ENCODE measurements at places on chromosomes 3 and 15.

GRCh38 chr3:143597774-143598652 lies 250.3 kb downstream of the SLC9A9 start:
- DNase-seq = no peak

DNA sequence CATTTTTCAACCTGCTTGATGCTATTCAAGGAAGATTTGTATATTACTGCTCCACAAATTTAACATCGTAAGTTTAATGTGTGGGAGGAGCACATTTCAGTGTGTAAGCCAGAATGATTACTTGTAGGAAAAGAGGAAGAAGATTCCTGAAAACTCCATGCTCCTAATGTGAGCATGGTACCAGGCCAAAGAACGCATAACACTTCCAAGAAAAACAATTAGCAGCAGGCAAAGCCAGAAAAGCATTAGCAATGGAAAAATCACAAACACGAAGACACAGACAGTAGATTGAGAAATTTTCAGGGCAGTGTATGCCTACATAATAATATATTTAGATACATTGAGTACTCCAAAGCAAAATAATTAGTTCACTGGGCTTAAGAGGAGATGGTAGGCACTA lies 96.6 kb upstream of the CBLB start:
- DNase-seq = no peak

GRCh38 chr3:128481438-128481942 lies 11.5 kb downstream of the GATA2 start:
- DNase-seq = no peak

- DNase-seq = no peak
Measured at GRCh38 chr15:71237456-71238188, 122.4 kb downstream of the THSD4 start.

GRCh38 chr15:49296258-49296657 lies 126.2 kb downstream of the GALK2 start:
- DNase-seq = no peak

DNA sequence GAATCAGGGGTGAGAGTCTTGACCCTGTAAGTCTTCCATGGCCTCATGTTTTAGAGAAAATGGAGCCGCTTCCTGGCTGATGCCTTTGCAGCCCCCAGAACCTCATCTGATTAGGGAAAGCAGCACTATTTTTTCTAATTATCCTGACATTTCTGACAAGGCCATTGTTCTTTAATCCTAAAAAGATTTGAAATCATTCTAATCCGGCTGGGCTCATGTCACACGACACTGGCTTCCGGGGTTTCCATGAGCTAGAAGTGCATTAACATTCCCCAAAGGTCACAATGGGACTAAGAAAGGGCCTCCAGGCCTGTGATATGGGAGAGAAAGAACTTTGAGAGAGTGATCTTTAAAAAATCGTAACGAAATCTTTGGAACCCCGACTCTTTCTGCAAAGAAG lies 33.1 kb downstream of the RBP2 start:
- no peak for DNase-seq

- no peak for DNase-seq
Measured at GRCh38 chr15:100279446-100279845, 62.3 kb downstream of the ADAMTS17 start.

GRCh38 chr15:71708051-71708429 lies 102.3 kb upstream of the NR2E3 start:
- DNase-seq = no peak

GRCh38 chr15:91499774-91500383 lies 353.6 kb upstream of the SLCO3A1 start:
- DNase-seq = no peak

DNA sequence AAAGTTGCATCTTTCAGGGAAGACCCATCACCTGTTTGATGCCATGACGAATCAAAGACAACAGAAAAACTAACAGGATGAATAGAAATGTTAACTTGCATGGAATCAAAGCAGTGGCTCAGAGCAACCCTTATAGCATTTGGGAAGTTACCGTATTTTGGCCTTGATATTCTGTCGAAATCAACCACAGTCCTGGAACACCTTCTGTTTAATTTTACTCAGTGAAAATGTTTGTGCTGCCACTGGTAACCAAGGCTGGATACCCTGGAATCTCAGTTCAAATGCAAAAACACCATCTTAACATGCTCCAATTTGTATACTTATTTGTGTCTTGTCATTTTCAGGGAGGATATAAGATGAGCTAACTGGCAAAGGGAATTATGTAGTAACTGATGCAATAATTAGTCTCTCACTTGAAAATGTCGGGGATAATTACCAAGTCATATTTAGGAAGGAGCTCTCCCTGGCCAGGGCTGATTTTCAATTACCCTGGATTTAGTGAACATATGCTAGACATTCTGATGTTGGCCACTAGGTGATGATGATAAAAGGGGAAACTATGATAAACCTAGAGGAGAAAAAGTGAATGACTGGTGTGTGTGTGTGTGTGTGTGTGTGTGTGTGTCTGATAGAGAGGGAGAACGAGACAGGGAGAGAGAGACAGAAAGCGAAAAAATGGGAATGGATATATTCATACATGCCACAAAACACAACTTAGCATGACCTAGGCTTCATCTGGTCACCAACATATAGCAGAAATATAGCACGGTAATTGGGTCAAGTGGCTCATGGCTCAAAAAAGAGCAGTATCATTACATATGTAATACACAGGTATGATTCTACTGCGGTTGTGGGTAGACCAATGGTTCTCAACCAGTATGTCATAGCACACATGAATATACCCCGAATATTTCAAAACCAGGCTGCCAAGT lies 19.0 kb upstream of the PRICKLE2 start:
- no peak for DNase-seq

DNA sequence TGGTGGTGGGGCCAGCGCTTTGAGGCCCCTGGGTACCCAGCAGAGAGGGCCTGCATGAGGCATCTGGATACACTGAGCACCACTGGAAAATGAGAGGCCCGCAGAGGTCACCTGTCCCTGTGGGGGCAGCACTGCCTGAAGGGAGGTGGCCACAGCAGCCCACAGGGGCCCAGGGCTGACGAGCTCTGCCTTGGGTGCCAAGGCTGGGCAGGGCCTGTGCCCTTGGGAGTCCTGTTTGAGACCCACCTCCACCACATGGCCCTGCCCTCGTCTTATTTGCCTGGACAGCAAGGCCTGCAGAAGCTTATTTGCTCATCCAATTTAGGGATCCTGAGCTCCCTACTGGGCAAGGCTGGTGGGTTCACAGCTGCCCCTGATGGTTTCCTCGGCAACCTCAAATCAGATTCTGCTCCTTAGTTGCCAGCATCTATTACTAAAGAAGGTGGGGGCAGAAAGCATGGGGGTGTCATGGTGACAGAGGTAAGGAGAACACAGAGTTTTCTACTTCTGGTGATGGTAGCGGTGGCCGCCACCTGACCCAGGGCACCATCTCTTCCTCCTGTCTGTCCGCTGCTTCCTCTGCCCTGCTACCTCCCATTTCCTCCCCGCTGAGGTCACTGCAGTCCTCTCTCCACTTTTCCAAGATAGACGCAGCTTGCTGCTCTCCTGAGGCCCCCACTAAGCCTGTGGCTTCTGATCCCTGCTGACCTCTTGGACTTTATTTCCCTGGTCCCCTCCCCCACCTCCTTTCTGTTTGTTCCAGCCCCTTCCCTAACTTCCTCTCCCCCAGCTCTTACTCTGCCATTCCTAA lies 62.9 kb downstream of the HMCES start:
- DNase-seq = no peak

GRCh38 chr3:101976473-101976872 lies 127.2 kb downstream of the NFKBIZ start:
- no peak for DNase-seq

- DNase-seq = no peak
Measured at GRCh38 chr3:45437383-45437782, 49.0 kb downstream of the LARS2 start.

DNA sequence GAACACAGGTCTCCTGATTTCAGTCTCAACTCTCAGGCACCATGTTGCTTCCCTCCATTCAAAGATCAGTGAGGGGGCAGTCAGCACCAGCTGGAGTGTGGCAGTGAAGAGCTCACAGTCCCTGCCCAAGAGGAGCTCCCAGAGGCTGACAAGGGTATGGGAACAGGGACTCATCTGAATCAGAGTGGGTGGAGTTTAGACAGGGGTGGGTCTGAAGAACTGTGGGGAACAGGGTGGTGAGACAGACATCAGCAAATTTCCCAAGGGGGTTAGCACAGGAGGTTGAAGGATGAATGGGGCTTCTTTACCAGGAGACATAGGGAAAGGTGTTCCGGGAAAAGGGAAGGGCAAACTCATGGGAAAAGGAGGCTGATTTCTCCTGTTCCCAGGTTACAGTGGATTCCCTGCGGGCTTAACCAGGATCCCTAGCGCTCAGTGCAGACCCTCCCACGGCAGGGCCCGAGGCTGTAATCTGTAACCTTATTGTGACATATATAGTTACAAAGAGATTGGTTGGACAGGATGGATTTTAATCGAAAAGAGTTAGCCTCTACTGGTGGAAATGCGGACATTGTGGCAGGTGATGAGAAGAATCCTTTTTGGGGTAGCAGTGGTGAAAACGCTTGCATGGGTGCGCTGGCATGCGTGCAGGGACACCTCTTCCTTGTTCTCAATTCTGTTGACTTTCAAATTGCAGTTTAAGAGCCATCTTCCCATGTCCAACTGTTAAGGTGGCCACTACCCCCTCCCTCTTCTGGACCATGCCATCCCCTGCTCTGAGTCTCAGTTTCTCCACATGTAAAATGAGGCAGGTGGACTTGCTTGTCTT lies 160.3 kb downstream of the SMAD6 start:
- no peak for DNase-seq

- DNase-seq = no peak
Measured at GRCh38 chr15:63025460-63025859, 17.1 kb upstream of the TPM1 start.

DNA sequence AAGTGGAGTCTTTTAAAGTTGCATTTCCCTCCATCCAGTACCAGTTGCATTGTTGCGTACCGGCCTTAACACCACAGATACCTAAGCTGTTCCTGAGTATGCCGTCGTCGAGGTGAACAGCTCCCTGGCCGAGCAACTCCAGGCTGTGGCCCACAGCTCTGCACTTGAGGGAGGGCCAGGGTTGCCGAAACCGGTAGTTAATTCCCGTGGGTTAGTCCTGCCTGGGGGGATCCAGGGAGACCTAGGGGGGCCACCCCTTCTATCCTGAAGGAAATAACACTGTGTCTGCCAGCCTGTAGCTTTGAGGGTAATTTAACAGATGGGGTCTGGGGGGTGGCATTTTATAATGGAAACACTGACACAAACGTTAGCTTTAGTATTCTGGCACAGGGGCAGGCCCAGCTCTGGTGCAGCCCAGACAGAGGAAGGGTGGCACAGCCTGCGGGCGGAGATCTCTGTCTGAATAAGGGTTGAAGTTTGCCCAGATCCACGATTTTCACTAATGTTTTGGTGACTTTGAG lies 60.8 kb downstream of the RGMA start:
- DNase-seq = no peak

- no peak for DNase-seq
Measured at GRCh38 chr15:86066174-86066834, 13.4 kb upstream of the AGBL1 start.

DNA sequence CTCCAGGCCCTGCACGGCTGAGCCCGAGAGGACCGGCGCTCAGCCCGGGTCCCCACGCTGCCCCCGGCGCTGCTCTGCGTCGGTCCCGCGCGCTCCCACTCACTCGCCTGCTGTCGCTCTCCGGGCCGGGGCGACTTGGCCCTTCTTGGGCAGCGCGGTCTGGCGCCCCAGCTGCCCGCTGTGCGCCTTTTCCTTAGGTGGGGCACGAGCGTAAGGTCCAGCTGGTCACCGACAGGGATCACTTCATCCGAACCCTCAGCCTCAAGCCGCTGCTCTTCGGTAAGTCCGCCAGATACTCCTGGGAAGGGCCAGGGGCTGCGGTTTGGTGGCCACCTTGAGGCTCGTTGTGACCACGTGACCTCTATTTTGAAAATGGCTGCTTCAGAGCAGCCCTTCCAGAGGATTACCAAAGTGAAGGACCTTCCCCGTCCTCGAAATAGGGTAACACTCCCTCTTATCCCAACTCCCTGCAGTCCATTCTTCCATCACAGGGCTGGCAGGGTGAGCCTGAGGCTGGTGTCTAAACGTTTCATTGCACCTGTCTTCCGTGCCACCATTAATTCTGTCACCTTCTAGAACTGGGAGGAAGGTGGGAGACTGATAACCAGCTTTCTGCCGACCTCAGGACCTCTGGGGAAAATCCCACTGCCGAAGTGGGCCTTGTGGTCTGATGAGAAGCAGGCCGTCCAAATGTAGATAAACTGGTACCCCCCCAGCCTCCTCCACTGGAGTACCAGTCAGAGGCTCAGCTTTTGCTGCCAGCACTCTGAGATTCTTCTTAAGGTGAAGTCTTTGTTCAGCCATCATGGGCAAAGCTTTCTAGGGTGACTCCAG lies 812 bp downstream of the P4HTM start:
- no peak for DNase-seq

GRCh38 chr15:67188551-67189218 lies 65.8 kb downstream of the AAGAB start:
- no peak for DNase-seq

DNA sequence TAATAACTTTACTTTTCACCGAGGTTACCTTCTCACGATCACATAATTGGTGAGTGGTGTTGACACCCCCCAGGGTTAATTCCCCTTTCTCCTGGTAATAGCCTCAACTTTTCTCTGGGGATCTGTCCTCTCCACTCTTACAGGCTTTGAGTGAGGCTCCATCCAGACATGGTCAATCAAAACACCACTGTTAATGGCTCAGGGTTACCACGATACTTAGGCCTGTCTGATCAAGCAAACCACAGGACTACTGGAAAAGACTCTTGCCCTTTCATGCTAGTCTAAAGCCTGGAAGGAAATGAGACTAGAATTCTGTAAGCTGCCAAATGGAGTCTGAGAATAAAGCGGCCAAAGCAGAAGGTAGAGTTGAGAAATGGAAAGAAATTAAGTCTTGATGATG lies 56.5 kb upstream of the STT3B start:
- DNase-seq = no peak

GRCh38 chr15:99239545-99240198 lies 9.7 kb downstream of the TTC23 start:
- DNase-seq = no peak

DNA sequence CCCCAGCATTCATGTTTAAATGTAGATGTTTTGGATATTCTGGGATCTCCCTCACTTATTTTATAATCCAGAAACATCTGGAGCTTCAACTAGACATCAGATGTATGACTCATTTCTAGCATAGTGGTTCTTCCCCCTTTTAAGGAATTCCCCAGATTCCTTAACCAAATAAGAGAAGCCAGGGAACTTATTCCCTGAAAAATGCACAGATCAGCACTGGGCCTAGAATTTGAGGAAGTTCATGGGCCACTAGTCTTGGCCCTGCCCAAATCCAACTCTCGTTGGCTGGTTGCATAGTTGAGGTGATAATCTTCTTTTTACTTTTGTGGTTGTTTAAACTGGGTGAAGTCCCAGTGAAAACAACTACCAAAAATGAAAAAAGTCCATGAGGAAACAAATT lies 20.4 kb downstream of the RARRES1 start:
- DNase-seq = no peak

DNA sequence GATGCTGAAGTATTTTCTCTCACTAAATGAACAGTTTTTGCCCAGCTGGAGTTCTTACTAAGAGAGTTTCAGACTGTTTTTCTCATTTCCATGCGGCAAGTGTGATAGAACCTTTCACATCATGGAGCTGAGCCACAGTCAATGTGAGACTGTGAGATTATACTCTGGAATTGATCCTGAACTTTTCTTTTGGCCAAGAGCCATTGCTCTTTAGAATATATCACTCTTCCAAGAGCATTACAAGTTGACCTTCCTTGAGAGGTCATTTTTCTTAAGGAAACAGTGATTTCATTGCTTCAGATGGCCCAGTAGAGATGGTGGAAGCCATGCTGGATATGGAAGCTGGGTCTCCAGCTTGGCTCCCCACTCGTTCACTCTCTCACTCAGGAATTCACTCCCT lies 212.9 kb upstream of the UMPS start:
- no peak for DNase-seq

GRCh38 chr15:76637166-76637565 lies 268.0 kb downstream of the SCAPER start:
- DNase-seq = no peak

Measured in NCI-H1092 (cell line).